ENCODE measurements at places on chromosomes 5 and 9.

- no peak for DNase-seq
These were observed 96.4 kb upstream of the SPOCK1 start for GRCh38 chr5:137595396-137596079.

GRCh38 chr5:52771343-52772039 lies 16.2 kb upstream of the ITGA1 start:
- no peak for DNase-seq

DNA sequence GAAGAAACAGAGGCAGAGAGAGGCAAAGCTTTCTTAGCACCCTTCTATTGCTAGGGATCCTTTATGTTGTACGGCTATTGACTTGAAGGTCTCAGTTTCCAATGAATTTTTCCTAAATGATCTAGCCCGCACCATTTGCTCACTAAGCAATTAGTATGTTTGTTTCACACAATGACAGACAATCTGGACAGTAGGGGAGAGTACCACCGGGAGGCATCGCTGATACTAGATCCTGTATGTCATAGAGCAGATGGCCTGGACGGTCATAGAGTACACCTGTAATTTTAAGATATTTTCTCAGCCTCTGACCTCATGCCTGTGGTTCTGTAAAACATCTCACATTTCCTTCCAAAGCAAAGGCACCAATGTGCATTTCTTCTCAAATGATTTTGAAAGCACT lies 194.3 kb downstream of the TLE4 start:
- DNase-seq: no peak

DNA sequence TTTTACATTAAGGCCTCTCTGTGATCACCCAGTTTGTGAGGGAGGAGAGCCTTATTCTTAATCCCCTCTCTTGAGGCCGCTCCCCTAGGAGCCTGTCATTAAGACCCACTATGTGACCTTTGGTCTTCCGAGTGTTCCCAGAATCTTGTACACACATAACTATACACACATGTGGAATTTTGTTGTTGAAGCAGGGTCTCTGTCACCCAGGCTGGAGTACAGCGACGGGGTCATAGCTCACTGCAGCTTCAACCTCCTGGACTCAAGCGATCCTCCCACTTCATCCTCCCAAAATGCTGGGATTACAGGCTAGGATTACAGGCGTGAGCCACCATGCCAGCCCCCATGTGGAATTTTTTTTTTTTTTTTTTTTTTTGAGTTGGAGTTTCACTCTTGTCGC lies 14.8 kb upstream of the PHYHD1 start:
- DNase-seq: no peak

GRCh38 chr9:99358668-99359067 lies 136.6 kb downstream of the SEC61B start:
- no peak for DNase-seq

DNA sequence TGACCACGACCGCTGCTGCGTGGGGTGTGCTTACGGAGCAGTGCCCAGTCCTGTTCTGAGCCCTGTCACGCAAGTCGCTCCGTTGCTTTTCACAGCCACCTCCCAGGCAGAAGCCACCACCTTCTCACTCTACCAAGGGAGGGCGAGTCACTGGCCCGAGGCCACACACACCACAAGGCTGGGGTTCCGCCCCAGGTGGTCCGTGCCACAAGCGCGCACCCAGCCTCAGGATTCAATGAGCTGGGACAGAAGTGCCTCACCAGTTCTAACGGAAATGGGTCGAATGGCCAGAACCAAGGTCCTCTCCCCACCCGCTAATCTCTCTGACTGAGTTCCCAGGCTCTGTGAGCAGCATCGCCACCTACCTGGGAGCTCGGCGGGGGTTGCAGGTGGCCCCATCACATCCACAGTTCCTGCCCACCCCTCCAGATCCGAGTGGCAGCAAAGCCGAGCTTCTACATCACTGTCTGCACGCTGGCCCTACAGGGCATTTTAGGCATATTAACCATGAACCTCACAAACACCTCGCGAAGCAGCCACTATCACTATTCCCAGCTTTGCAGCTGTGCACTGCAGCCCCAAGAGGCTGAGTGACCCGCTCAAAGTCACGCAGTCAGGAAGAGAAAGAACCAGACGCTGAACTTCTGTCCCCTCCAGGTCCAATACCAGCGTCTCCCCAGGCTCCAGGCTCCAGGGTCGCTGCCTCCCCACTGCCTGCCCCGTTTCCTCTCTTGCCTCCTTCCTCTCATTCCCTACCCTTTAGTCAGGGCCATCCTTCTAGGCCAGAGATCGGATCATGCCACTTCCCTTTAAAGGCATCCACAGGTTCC lies 92.1 kb upstream of the PHYKPL start:
- no peak for DNase-seq

GRCh38 chr9:125919565-125919964 lies 172.4 kb downstream of the PBX3 start:
- DNase-seq: no peak

GRCh38 chr5:132466433-132467286 lies 23.9 kb downstream of the IRF1 start:
- no peak for DNase-seq

GRCh38 chr9:93028448-93029006 lies 30.0 kb upstream of the SUSD3 start:
- DNase-seq: no peak

- no peak for DNase-seq
These were observed 12.2 kb downstream of the DNLZ start for GRCh38 chr9:136351252-136351800.

- DNase-seq: no peak
These were observed 77.6 kb downstream of the INIP start for GRCh38 chr9:112640311-112640710.

DNA sequence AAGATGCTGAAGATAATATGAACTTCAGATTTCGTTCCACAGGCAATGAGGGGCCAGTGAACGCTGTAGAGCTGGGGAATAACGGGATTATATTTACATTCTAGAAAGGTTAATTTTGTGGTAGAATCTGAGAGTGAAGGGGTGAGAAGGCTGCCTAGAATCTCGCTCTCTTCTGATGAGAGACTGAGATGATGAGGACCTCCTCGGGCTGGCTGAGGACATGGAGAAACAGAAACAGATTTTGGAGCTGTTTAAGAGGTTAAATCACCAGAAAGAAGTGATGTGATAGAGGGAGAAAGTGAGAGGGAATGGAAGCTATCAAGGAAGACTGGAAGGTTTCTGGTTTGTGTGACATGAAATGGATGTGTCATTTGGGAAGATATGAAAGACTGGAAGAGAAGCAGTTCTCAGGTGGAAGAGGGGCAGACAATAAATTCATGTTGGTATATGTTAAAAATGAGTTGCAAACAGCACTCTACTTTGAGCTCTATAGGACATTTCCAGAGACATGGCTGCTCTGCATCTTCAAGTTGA lies 612.6 kb downstream of the ISL1 start:
- no peak for DNase-seq

- DNase-seq: no peak
These were observed 138.9 kb upstream of the RUSC2 start for GRCh38 chr9:35350827-35351549.

DNA sequence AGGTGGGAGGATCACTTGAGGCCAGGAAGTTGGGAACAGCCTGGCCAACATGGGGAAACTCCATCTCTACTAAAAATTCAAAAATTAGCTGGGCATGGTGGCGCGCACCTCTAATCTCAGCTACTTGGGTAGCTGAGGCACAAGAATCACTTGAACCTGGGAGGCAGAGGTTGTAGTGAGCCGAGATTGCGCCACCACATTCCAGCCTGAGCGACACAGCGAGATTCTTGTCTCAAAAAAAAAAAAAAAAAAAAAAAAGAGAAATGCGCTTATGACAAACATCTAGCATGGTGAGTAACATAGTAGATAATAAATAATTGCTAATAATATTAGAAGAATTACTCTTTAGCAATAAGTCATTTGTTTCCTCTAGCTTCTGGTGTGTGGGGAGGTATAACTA lies 25.9 kb downstream of the RUSC2 start:
- no peak for DNase-seq

DNA sequence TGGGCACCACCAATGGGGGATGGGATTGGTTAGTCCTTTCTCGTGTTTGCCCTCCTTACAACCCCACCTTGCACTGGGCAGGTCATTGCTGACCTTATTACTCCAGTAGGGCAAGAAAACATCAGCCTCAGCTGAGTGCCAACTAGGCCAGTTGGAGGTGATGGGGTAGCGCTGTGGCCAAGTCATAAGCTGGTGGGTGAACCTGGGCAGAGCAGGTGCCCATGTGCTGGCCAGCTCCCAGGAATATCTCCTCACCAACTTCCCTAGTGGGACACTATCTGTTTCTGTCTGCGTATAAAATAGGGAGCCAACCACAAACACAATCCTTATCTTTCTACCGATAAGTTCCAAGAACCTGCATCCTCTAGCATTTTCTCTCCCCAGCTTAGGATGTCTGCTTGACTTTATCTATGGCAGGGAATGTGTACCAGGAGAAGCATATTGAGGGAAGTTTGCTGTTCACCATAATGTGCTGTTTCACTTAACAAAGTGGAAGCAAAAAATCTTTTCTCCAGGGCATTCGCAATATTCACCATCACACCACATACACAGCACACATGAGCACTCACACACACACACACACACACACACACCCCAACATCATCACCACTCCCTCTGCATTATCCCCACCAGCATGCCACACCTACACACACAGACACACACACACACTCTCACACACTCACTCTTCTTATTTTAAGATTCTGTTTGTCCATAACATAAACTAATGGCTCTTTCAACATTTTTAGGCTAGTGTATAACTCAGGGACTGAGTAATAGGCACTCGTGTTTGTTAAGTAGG lies 390.0 kb downstream of the ENC1 start:
- no peak for DNase-seq

DNA sequence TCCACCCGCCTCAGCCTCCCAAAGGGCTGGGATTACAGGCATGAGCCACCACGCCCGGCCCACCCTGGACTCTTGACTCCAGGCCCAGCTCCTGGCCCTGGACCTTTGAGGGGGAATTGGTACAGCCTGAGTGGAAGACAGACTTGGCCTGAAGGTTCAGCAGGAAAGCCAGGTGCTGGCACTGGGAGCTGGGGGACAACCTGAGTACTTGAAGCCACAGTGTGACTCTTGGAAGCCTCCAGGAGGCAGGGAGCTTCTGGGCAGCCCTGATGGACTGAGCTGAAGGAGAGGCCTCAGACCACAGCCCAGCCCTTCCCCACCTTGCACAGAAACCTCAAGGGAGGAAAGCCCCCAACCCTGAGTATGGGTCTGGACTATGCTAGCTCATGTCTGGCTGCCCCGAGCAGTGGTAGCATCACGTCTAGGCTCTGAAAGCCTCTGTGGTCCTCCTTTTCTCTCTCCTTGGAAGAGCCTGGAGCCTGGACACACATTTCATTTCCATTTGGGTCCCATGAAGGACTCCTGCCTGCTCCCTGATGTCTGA lies 54.1 kb downstream of the RASGEF1C start:
- no peak for DNase-seq

DNA sequence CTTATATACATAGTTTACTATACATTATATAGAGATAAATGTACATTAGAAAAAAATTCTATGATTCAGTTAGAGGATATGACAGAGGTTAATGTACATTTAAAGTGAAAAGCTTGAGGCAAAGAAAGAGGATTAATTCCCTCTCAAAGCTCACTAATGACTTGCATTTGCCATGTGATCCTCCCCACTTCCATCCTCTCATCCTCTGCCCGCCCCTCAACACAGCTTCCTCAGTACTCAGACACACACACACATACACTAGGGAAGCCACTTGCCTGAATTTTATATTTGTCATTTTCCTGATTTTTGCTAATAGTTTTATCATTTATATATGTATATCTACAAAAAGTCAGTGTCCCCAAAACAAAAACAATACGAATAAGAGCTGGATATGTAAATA lies 764.5 kb downstream of the EFNA5 start:
- DNase-seq: no peak

GRCh38 chr9:100619665-100620064 lies 41.8 kb downstream of the CAVIN4 start:
- no peak for DNase-seq

DNA sequence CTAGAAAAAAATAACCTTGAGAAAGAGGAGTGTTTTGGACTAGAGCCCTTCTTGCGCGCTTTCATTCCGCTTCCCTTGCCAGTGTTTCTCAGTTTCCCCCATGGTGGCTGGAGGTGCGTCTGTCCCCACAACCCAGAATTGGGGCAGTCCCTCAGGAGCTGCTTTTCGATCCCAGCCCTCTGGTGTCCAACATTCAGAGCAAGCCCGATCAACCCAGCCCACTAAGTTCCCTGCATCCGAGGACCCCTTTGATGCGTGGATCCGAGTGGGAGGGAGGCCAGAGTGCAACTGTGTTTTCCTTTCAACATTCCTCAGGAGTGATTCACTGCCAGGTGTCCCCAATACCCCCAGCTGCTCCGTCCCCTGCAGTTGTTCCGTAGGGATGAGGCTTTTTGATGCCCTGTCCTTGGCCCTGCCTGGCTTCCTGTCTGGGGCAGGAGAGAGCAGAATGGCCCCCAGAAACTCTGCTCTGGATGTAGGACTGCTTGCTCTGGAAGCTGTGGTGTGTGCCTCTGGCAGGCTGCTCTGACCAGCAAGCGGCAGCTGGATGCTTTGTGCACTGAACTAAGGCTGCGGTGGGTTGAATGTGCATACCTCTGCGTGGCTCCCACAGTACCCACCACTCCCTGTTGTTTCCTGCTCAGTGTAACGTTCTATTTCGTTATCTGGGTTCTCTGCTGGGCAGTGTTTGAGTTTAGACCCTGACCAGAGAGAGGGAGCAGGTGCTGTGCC lies 117.5 kb downstream of the BOD1 start:
- no peak for DNase-seq

GRCh38 chr5:329121-329735 lies 7.7 kb downstream of the AHRR start:
- no peak for DNase-seq

- no peak for DNase-seq
These were observed 28.0 kb downstream of the FBXW5 start for GRCh38 chr9:136916330-136917184.

GRCh38 chr5:2460098-2460497 lies 291.4 kb downstream of the IRX2 start:
- DNase-seq: no peak

DNA sequence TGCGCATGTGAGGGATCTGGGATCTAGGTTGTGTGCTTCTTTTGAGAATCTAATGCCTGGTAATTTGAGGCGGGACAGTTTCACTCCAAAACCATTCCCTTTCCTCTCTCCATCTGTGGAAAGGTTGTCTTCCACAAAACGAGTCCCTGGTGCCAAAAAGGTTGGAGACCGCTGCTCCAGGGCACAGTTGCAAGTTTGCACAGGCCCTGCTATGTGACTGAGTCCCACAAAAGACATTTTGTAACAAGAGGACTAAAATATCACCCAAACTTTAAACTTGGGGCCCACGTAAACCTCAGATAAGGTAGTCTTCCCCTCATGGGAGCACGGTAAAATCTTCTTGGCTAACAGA lies 5.8 kb upstream of the ZNF367 start:
- no peak for DNase-seq
